ENCODE measurements at places on chromosomes 2 and 18.

DNA sequence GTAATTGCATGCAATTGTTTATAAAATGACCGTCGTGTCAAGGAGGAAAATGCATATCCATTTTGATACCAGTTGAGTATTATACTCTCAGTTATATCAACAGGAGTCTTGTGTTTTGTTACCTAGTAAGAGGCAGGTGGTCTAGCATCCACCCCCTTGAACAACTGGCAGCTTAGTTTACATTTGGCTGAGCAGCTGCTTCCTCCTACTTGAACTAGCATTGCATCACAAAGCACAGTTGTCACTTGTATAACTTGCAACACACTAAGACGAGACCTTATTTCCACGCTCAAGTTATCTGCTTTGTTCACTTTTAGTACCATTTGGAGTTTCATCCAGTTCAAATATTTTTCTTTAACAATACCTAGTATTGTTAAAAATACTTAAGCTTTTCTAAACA, 75.4 kb upstream of the UBE2E3 start:
- no peak for DNase-seq

DNA sequence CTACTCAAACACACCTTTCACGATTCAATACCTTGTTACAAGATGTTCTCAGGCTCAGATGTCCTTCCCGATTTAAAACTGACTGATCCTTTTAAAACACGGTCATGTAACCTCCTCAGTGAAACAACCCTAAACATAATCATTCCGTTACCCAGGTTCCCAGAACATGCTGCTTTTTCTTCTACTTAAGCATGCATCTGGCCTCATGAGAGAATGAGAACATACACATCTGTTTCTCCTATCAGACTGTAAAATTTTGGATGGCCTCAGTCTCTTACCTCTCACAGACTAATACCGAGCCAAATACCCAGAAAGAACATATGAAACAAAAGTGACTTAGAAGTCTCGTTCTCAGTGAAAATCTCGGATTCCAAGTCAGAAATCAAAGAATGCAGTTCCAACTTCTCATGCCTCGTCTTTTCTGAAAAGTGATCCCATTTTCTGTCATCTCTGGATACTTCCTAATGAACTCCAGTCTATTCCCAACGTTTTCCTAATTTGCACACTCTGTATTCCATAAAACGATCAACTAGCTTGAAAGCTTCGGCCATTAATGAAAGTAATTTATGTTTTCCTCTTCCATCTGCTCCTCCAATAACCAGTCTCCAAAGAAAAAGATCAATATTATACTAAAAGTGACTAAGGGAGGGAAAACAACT, 919 bp downstream of the SF3B1 start:
- DNase-seq: no peak

DNA sequence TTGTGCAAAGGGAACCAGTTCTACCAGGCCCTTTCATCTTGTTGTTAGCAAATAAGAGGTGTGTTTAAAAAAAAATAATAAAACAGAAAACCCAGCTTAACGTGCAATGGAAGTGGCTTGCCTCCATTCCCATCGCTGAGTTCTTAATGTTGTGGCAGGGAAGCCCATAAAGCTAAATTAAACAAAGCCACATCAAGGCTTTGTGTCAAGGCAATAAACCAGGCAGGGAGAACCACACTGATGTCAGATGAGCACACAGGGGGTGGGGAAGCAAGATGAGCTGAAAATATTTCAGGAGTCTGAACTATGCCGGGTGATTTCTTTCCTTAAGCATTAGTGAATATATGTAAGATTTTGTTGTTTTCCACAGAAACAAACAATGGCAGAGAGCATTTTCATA, 73.5 kb downstream of the PHLPP1 start:
- no peak for DNase-seq

GRCh38 chr18:25341831-25342230, 10.1 kb downstream of the ZNF521 start:
- no peak for DNase-seq

- DNase-seq: no peak
Observed at GRCh38 chr2:156800065-156800653, 364.0 kb downstream of the GPD2 start.

GRCh38 chr2:232134939-232135338, 173.4 kb downstream of the DIS3L2 start:
- DNase-seq: no peak

- DNase-seq: no peak
Observed at GRCh38 chr2:166417669-166418068, 41.9 kb upstream of the SCN9A start.

GRCh38 chr2:237894396-237894979, 35.1 kb downstream of the RAMP1 start:
- DNase-seq: no peak

GRCh38 chr2:145503511-145503910, 983.6 kb upstream of the ZEB2 start:
- no peak for DNase-seq

DNA sequence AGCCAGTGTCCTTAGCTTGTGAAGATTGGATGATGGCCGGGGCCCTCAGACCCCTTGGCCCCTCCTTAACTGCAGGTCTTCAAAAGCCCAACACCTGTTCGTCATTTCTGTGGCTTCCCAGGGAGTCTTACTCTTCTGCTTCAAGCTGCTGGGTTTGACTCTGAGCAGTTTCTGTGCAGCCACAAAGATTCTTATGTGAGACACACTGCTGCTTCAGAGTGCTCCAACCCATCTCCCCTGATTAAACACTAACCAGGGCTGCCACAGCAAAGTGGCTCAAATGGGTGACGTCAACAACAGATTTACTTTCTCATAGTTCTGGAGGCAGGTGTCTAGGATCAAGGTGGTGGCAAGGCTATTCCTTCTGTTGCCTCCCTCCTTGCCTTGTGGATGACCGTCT, 40.8 kb downstream of the TSN start:
- no peak for DNase-seq

Measured in CD4-positive, alpha-beta T cell treated with Interleukin-1 beta for 1 hour (primary cell).